ENCODE measurements at places on chromosomes 2 and 18.

- DNase-seq = no peak
These were observed 38.5 kb downstream of the NPHP1 start for GRCh38 chr2:110166266-110166665.

- DNase-seq = no peak
These were observed 695.3 kb upstream of the REG3G start for GRCh38 chr2:78330193-78330592.

- DNase-seq = no peak
These were observed 201.8 kb downstream of the TWIST2 start for GRCh38 chr2:239049421-239050251.

DNA sequence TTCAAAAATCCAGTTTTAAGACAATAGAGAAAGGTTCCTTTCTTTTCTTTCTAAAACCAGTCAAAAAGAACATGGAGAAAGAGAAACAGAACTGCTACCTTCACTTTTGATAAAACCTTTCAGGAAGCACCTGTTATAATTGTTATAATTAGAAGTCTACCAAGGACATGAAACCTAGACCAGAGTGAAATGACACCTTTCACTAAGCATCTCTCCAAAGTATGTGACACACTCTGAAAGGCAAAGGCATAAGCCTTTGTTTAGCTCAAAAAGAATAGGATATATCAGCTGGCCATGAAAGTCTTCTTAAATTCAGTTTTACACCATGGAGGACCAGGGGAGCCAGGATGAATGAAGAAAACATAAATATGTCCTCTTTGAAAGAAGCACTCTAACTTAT, 18.8 kb upstream of the RBM45 start:
- DNase-seq = no peak

GRCh38 chr18:25467226-25467987, 115.4 kb upstream of the ZNF521 start:
- DNase-seq = no peak

DNA sequence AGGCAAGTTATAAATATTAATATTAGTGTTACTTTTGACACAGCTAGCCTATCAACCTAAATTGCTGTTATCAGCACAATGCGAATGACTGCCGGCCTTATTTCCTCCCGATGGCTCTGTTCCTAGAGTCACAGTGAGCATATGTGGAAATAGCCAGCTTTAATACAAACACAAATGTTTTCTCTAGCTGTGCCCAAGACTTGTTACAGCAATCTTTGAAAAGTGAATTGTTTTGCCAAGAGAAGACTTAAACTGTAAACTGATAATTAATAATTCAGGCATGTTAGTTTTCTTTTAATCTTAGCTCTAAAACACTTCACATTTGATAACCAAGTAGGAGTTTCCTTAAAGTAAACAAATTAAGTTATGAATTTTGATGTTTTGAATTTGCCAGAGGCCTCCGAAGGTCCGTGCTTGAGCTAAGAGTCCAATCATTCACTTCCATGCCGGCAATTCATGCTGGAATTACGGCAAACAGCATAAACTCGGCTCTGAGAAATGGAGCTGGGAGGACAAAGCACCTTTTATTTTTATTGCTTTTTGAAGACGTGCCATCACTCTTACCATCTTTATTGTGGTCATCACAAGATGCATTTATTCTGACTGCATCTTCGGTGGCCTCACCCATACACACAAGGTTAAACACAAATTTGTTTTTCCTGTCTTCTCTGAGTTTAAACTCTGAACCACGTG, 184.5 kb upstream of the CWC22 start:
- no peak for DNase-seq

DNA sequence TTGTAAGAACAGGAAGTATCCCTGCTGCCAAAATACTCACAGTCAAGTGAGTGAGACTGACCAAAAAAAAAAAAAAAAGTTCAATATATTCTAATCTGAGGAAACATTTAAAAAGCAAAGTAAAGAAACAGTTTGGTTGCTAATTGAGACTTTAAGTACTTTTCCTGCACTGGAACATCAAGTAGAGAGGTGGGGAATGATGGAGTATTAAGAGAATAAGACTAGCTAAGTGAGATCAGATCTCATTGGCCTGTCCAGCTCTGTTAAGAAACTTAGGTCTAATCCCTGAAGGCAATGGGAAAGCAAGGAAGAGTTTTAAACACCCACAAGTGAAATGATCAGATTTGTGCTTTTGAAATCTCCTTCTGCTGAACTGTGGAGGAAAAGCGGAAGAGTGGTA, 27.8 kb upstream of the MAP4K3 start:
- no peak for DNase-seq

DNA sequence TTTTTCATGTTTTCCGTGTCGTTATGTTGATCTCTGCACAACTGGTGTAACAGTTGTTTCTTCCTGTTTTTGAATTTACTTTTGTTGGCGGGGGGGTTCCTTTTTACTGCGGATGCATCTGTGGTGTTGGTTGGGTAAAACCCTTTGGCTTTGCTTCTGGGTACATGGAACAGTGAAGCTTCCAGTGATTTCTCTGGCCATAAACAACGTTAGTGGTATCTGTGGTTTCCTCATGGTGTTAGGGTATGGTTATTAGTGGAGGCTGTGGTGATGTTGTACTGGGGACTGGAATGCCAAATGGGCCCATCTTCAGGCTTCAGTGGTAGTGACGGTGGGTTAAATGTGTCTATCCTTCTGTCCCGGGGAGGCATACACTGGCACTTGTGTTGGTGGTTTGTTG, 285.4 kb upstream of the ZNF804A start:
- no peak for DNase-seq

DNA sequence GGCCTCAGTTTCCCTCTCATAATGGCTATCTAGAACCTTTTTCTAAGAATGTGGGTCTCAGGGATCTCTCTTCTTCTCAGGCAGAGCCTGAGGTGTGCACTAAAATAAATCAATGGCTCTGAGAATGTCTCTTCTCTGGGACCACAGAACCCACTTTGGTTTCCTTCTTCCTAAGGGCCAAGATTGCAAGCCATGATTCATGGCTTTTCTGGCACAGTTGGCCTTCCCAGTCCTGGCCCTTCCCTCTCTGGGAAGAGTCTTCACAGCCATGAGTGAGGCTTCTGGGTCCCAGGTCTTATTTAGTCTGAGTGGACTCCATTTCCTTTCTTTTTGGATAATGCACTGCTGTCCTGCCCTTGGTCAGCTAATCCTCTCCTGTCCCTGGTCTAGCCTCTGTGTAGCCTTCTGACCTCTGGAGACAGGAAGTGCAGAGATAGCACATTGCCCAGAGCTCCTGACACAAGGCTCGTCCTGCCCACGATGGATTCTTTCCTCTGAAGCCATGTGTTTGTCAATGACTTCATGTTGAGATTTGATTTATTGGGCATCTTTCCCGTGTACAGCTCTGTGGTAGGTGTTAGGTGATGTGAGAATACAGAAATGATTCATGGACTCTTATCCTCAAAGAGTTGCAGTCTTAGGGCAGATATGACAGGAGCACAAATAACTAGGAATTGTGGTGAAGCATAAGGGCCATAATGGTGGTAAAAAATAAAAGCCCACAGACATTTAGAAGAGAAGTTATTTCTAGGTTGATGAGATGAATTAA, 245.0 kb downstream of the CLIP4 start:
- no peak for DNase-seq

DNA sequence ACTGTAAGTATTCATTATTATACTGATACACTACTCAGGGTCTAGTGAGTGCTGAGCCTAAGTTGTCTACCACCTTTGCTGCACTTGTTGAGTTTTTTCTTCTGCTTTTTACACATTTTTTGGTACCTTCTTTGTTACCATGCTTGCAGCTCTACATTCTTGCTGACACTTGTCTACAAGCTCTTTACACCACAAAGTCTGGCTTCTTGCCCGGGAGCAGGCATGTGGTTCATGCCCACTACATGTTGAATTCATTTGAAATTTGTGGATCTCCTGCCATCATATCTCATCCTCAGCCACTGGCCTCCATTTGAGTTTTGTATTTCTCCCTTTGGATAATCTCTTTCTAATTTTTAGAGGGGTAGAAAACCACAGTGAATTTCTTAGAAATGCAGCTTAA, 29.9 kb downstream of the IL18R1 start:
- DNase-seq = no peak

Measured in kidney glomerular epithelial cell (primary cell).